ENCODE measurements at places on chromosomes 1 and 21.
A peak's percentile ranks its signal among the peaks of the same experiment; 100 is the strongest.

DNA sequence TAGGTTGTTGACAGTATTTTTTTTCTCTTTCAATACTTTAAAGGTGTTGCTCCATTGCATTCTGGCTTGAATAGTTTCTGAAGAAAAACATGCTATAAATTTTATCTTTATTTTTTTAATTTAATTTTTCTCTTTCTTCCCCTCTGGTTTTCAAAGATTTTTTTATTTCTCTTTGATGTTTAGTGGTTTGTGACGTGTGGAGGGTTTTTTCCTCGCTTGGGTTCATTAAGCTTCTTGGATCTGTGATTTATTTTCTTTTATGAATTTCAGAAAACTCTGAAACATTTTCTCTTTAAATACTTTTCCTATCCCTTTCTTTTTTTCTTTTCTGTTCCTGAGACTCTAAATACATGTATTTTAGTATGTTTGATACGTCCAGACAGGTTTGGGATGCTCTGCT lies 9.3 kb downstream of the SLC30A7 start:
- no peak for DNase-seq

DNA sequence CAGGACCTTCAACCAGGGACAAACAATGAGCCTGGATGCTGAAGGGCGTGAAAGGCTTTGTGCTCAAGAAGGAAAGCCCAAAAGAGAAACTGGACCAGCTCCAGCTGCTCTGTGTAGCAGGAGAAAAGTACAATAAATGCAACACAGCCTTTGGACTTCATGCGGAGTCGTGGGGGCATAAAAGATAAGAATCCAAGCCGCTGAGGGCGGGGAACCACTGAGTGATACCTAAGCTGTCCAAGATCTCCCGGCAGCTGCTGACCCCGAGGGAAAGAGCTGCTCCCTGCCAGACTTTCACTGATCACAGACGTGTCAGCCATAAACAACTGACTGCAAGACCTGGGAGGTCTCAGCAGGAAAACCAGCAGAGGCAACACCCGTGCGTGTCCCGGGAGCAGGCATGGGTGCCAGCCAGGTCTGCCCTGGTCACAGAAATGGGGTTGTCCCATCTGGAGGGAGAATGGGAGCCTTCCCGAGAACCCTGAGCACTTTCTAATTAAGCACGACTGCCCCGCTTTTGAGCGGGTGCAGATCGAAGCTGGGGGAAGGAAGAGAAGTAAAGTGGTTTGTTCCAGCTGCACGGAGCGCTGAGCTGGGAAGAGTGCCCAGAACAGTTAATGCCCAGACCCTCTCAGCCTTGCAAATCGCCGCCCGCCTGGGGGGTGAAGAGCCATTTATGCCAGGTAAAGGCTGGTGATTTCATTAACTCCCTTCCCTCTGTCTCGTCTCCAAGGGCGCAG lies 68.3 kb upstream of the TARDBP start:
- peak; percentile 58 for DNase-seq

DNA sequence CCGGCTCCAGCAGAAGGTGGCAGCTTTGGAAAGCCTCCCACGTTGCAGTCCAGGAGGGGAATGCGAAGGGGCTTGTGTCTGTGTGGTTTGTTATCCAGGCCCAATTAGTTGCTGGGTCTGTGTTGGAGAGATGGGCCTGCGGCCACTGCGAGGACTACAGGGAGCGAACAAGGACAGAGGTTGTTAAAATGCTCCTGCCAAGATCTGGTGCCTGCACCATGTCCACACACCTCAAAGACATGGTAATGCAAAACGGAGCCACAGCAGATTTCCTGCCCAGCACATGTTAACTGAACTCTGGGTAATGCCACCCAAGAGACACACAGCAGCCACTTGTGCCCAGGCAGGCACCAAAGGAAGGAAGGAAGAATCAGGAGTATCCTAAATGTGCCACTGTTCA lies 18.6 kb downstream of the GRIK3 start:
- DNase-seq, result no peak

DNA sequence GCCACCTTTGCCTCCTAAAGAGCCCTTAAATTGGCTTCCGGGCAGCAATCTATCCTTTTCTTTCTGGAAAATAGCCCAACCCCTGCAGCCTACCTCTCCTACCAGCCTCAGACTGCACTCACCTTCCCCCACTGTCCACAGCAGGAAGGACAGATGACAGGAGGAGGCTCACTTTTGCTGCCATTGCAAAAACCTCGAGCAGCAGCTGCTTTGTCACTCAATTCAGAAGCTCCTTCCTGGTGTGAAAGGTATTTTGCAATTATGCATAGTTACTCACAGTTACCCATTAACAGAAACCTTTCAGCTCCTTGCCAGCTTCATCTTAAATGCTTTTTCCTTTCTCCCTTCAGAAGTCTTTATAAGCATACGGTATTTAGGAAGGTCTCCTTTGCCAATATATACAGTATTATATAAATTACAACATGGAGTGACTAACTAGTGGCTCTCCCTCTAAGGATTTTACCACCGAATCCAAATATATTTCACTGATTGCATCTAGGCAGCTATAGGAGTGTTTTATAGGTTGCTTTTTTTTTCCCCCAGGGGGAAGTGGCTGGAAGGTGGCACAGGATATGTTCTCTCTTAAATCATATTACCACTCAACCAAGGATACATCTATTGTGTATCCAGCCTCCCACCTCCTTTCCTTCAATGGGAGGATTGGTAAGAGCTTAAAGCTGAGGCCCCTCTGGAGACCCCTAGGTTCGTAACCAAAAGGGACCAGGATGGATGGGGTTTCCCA lies 142.1 kb upstream of the IPO9 start:
- no peak for DNase-seq

DNA sequence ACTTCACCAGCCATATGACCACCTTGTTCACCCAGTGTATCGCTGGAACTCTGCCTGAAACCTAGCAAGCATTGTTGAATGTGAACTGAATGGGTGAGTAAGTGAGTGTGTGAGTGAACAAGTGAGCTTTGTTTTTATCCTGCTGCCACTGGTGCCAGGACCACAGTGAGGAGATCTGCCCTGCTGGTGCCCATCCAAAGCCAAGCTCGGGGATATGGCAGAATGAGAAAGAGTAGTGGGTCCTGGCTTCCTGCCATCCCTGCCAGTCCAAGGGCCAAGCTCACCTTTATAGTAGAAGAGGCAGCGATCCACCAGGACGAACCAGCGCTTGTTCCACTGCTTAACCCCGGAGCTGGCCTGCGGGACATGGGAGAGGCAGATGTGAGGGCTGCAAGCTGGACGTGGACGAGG lies 53.4 kb upstream of the GOLT1A start:
- no peak for DNase-seq

- peak; percentile 18 for DNase-seq
Measured at GRCh38 chr1:11178021-11179015, 10.8 kb upstream of the ANGPTL7 start.

- DNase-seq, result no peak
Measured at GRCh38 chr1:100799954-100800612, 80.5 kb downstream of the VCAM1 start.

DNA sequence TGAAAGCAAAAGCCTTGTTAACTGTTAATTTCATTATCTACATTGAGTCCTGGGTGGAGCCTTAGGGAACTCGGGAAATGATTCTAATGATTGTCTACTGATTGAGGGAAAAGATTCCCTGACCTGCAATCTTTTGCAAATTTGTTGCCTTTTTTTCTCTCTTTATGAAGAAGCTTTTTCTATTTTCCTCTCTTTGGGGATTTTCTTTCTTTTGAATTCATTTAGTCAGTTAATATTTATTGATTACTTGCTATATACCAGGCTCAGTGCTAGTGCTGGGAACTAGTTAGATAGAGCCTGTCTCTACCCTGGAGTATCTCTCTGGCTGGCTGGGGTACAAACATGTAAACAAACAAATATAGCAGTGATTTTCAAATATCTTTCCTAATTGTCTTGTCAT lies 71.2 kb upstream of the CACYBP start:
- DNase-seq, result no peak

- no peak for DNase-seq
Measured at GRCh38 chr1:182317611-182318161, 73.9 kb downstream of the GLUL start.

DNA sequence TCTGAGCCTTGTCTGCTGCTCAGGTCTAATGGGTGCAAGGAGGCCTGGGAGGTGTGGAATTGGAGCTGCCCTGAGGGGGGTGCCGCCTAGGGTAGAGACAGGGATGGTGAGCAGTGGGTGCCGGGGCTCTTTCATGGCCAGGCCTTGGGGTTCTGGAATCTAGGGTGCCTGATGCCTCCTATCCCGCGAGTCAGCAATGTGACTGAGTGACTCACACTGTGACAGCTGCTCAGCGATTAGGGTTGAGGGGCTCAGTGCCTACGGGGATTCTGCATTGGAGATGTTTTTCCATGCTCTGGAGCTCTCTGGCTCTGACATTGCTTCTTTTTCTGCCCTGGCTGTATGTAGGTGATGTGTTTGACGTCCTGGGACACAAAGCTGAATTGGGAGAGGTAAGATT lies 16.8 kb downstream of the ATP8B2 start:
- DNase-seq, result no peak

DNA sequence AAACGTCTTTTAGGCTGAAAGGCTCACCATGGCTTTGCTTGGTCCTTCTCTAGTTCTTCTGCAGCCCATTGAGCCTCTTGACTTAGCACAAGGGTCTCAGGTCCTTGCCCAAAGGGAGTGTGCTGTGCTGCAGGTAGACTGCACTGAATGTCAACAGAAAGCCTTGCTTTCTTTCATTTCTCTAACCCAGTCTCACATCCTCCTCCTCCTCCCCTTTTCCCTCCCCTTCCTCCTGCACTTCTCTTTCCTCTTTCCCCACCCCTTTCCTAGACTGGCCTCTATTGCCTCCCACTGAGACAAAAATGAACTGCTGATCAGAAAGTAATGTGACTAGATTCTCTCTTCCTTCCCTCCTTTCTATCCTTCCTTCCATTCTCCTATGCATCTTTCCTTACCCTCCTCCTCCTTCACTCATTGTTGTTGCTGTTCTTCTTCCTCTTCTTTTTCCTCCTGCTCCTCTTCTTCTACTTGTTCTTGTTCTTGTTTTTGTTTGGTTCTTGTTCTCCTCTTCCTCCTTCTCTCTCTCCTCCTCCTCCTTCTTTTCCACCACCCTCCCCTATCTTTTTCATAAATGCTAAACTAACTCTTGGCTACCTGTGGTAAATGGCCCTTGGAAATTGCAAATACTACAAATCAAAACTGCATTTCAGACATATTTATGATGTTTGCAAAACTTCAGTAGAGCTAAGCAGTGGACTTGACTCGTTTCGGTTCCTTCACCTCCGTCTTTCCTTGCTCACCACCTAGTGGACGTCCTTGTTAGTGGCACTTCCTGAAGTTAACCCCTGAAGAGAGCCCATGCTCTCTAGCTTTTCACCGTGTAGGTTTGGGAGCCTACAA lies at the start of gene SELL:
Gene SELL (minus strand): TSS at position 152 of the 840 bp plus-strand sequence. CDS start 122 bp downstream, at position 30.
- peak; percentile 47 for DNase-seq

DNA sequence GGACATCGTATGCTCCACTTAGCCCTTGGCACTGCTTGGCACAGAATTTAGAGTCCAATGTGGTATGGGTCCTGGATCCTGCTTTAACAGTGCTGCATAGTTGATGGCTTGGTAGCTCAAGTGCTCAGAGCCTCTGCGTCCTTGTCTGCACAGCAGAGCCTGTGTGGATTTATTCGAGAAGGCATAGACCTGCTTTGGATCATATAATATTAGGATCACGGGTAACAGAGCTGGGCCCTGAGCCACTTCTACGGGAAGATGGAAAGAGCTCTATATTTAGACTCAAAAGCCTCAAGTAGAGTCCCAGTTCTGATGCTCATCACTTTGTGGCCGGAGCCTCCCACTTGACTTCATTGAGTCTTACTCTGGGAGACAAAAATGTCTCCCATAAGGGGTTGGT lies 164.4 kb upstream of the EDN2 start:
- no peak for DNase-seq

- DNase-seq, result no peak
Measured at GRCh38 chr1:193083365-193084088, 21.7 kb downstream of the GLRX2 start.

GRCh38 chr1:51433269-51433971 lies 85.6 kb downstream of the EPS15 start:
- DNase-seq, result no peak

DNA sequence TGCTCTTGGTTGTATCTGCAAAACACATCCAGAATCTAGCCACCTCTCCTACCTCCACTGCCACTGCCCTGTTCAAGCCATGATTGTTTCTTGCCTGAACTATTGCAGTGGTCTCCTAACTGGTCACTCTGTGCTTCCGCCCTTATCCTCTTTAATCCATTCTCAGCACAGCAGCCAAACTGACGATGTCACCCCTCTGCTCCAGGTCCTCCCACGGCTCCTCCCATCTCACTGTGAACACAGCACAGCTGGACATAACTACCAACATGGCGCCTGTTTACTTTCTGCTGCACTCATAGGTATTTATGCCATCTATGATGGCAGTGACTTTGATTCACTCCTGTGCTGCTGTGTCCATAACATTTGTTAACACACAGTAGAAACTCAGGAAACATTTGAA lies 406.7 kb downstream of the DISC1 start:
- DNase-seq, result no peak

DNA sequence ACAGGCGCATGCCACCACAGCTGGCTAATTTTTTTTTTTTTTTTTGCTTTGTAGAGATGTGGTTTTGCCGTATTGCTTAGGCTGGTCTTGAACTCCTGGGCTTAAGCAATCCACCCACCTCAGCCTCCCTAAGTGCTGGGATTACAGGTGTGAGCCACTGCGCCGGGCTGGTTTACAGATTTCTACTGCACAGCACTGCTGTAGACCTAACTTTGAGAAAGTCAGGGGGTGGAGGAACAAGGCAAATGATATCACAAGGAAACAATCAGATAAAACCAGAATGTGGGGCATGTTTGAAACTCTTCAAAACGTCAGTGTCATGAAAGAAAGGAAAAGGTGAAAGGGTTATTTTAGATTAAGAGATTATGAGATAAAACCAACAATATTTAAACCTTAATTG lies 45.3 kb downstream of the URB2 start:
- no peak for DNase-seq

- DNase-seq, result no peak
Measured at GRCh38 chr1:159421821-159422220, 10.2 kb upstream of the OR10J4 start.

DNA sequence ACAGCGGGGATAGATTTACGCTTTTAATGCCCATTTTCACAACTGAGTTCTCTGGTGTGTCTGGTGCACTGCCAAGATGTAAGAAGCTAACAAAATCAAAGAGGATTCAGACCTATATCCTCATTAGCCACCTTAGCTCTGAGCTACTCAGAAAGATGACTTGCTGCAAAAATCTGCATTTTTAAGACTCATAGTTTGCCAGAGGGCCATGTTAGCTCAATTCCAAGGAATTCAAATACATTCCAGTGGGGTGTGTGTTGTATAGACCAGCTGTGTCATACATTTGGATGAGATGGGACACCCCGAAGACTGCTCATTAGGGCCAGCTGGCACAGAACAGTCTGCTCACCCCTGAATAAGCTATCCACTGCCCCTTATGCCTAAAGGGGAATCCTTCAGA lies 8.9 kb downstream of the DENND2D start:
- DNase-seq, result no peak

- DNase-seq, result no peak
Measured at GRCh38 chr1:59043796-59044195, 253.1 kb upstream of the FGGY start.

DNA sequence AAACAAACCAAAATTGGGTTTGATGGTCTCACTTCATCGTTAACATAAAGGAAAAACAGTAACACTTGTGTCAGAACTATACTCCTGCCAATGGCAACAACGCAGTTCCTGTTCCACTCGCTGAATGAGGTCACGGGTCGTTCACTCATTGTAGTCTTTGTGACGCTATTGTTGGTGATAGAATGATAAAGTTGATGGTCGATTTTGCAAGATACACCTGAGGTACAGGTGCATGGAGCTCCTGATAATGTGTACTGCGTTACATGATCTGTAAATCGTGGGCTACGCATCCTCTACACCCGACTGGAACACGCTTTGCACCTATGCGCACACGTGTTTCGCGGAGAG lies 391 bp upstream of the CENPS start:
- no peak for DNase-seq

Measured in hindlimb muscle (tissue), 1 donor.